ENCODE measurements at places on chromosomes 2 and 18.

- no peak for DNase-seq
These were observed 1391.3 kb downstream of the DSC3 start for GRCh38 chr18:29651122-29651680.

- no peak for DNase-seq
These were observed 6.6 kb downstream of the ASB18 start for GRCh38 chr2:236257575-236257974.

GRCh38 chr2:150630587-150631235 lies 143.2 kb upstream of the RND3 start:
- no peak for DNase-seq

DNA sequence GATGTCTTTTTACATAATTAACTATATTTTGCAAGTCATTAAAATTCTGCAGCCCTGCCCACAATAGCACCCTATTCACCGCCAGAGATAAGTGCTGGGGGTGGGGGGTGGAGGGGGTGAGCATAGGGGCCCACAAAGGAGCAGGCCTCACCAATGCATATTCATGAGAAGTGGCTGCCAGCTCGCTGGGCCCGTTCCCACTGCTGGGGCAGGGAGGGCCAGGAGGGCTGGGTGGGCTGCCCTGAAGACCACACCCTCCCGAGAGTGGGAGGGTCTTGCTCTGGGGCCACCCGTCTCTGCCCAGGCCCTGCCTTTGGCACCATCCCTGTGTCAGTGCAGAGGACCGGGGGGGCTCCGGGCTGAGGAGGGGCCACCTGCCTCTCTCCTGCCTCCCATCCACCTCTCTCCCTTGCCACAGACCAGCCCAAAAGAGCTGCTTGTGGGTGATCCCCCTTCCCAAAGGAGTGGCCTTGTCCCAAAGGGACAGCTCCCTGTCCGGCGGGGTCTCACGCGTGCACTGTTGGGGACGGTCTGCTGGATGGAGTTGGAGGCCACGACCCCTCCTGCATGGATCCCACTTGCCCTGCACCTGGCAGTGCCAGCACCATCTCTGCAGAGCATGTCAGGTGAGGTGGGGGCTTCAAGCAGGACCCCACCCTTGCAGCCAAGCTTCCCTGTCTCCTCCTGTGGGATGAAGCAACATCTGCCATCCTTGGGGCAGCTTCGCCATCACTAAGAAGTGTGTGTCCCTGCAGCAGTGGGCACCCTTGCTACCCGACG lies 138.8 kb upstream of the GPC1 start:
- no peak for DNase-seq

GRCh38 chr18:22521026-22521707 lies 103.5 kb upstream of the CTAGE1 start:
- DNase-seq = no peak
